ENCODE measurements at places on chromosomes 6 and 20.

DNA sequence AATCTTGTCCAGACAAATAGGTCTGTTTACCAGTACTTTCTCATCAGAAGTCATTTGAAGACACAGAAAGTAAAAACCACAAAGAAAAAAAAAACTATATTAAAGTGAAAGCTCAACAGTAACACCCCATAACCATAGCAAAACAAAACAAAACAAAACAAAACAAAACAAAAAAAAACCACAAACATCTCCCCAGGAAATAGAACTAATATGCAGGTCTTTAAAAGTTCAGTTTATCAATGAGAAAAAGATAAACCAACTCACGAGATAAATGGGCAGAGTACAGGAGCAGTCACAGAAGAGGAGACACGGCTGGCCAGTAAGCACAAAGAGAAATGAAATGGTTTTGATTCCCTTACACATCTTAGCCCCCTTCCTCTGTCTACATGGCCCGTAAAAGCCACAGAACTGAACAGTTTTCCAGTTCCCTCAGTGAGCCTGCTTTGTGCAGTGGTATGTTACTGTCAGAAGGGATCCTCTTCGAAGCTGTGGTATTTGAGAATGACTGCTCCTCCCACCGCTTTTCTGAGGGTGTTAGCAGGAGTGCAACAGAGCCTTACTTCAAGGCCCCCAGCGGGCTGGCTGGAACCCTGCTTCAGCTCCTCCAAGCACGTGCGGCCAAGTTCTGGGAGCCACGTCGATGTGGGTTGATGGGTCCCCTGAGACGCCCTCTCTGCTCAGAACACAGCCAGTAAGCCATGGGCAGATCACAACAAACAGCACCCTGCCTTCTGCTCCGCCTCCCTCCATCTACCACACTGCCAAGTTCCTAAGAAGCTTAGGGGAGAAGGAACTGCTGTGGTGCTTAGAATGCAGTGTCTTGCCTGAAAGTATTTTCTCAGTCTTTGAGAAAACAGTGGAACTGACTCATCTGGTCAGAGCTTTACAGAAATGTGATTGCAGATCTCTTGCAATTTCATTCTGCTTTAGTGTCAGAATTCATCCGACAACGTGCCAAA lies 14.0 kb downstream of the UST start:
- DNase-seq, result peak; percentile 58

GRCh38 chr6:170289951-170290295 lies 955 bp downstream of the DLL1 start:
- DNase-seq, result no peak

GRCh38 chr20:25039697-25040437 lies 18.1 kb downstream of the ACSS1 start:
- no peak for DNase-seq

GRCh38 chr6:142329486-142330113 lies 27.8 kb downstream of the ADGRG6 start:
- DNase-seq, result no peak

GRCh38 chr6:150511313-150511712 lies 88.4 kb upstream of the PLEKHG1 start:
- DNase-seq, result no peak

- DNase-seq, result no peak
These were observed 256 bp downstream of the CDK19 start for GRCh38 chr6:110815015-110815410.

DNA sequence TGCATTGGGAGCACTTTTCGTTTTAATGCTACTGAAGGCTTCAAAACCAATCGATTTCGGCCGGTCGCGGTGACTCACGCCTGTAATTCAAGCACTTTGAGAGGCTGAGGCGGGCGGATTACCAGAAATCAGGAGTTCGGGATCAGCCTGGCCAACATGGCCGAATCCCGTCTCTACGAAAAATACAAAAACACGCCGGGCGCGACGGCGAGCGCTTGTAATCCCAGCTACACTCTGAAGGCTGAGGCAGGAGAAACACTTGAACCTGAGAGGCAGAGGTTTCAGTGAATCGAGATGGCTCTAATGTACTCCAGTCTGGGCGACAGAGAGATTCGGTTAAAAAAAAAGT lies 58.4 kb downstream of the TRIM38 start:
- DNase-seq, result peak; percentile 72

GRCh38 chr20:63159826-63160640 lies 55.9 kb downstream of the YTHDF1 start:
- no peak for DNase-seq

DNA sequence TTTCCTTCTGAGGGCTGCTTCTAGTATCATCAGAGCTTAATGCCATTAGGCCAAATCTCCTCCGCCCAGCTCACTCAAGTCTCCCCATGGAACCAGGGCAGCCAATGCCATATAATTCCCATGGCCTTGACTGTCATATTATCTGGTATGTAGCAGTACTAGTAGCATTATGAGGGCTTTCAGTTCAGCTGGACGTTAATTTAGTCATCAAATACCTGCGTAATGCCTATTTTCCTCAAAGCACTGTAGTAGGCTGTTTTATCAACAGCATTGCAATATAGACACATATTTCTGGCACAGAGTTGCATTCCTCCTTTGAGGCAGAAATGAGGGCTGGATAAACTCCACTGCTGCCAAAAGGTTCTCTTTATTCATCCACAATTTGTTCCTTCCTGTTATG lies 1.7 kb downstream of the KCTD20 start:
- no peak for DNase-seq

- DNase-seq, result no peak
These were observed 78.4 kb upstream of the IYD start for GRCh38 chr6:150290429-150290828.

DNA sequence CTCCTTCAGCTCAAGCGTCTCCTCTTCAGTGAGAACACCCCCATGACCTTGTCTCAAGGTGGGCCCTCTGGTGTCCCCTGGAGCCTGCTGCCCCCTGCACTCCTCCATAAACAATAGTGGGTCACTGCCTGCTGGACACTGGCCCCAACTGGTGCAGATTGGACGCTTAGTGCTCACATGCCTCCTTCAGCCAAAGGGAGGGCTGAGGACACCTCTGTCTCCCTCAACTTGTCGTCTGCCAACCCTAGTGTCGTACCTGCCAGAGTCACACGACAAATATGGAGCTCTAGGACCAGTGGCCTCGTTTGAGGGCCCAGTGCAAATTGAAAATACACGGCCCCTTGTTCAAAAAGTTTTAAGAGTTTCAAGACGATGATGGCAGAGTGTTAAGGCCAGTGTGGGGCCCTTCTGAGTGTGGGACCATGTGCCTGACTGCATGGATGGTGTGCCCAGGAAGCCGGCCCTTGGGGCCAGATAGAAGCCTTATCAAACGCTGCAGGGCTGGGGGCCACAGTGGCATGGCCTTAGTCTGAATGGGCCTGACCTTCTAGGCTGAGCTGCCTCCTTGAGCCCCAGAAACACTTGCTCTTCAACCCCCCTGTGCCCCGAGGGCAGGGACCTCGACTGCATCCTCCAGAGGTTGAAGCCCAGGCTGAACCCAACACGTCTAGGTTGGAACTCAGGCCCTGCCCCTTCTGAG lies 20.1 kb downstream of the APCDD1L start:
- DNase-seq, result no peak

- DNase-seq, result no peak
These were observed 556.2 kb downstream of the CBLN4 start for GRCh38 chr20:55449091-55449490.

GRCh38 chr20:62795023-62795761 lies 1.1 kb upstream of the MRGBP start:
- peak; percentile 76 for DNase-seq

DNA sequence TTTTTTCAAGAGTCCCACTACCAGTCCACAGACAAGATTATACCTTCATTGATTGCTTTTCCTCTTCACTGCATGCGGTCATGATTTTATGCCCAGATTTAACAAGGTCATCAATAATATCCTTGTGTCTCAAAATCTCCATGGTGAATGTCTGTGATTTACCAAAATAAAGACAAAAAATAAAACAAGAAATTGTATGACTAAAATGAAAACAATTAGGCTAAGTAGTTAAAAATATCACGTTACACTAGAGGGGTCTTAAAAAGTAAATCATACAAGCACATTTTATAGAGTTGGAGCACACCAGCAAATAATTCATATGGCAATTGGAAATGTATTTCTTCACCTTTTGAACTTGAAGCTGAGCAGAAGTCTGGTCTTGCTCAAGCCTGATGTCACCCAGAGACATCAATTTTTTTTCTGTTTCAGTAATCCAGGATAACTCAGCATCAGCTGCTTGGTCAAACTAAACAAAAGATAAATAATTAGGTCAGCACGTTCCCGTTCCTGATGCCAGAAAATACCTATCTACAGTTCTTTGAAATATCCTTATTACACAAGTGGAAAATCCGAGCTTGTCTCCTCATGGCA lies 125.4 kb downstream of the DST start:
- no peak for DNase-seq

- no peak for DNase-seq
These were observed 22.7 kb upstream of the HIVEP1 start for GRCh38 chr6:11989386-11989785.

DNA sequence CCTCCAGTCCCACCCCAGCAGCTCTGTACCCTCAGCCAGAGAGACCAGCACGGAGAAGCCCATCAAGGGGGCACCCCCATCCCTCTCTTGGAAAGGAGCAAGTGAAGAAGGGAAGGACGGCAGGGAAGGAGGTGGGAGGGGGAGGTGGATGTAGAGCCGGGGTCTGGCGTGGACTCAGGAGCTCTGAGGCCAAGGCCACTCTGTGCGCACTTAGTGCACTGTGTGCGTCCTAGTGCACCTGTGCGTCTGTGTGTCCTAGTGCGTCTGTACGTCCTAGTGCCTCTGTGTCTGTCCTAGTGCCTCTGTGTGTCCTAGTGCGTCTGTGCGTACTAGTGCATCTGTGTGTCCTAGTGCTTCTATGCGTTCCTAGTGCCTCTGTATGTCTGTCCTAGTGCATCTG lies 54.2 kb downstream of the DSTN start:
- no peak for DNase-seq

GRCh38 chr6:139981066-139981624 lies 606.7 kb upstream of the CITED2 start:
- DNase-seq, result no peak

- peak; percentile 56 for DNase-seq
These were observed 174.2 kb downstream of the TSHZ2 start for GRCh38 chr20:53146201-53146891.

- DNase-seq, result no peak
These were observed 3.1 kb downstream of the RSPO3 start for GRCh38 chr6:127121637-127121960.

GRCh38 chr6:156590482-156590881 lies 186.7 kb upstream of the ARID1B start:
- no peak for DNase-seq

- DNase-seq, result no peak
These were observed 109.5 kb downstream of the LCA5 start for GRCh38 chr6:79427721-79428120.

GRCh38 chr6:28371706-28372451 lies 22.1 kb downstream of the ZKSCAN3 start:
- DNase-seq, result no peak

- DNase-seq, result no peak
These were observed 143.4 kb downstream of the CDC5L start for GRCh38 chr6:44530910-44531234.

DNA sequence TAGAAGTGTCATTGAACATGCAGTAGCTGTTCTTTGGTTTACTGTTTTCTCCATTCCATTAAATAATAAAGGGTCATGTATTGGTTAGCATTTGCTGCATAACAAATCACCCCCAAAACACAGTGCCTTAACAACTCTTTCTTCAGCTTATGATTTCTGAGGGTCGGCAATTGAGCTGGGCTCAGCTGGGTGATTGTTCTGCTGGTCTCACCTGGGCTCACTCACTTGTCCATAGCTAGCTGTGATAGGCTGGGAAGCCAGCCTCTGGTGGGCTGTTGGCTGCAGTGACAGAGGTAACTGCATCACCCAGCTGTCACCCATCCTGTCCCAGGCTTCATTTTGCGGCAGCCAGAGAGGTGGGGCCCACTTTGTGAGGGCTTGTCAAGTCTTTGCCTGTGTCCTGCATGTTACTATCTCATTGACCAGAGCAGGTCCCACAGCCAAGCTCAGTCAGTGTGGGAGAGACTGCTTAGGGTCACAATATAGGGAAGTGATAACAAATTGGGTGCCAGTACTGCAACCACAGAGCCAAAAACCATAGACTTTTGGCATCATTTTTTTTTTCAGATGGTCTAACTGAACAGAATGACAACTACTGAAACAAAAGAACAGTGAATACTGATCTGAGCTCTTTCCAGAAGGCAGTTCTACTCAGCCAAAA lies 76.9 kb downstream of the SYNDIG1 start:
- DNase-seq, result no peak

- peak; percentile 25 for DNase-seq
These were observed 50.3 kb upstream of the PREP start for GRCh38 chr6:105452924-105453756.

DNA sequence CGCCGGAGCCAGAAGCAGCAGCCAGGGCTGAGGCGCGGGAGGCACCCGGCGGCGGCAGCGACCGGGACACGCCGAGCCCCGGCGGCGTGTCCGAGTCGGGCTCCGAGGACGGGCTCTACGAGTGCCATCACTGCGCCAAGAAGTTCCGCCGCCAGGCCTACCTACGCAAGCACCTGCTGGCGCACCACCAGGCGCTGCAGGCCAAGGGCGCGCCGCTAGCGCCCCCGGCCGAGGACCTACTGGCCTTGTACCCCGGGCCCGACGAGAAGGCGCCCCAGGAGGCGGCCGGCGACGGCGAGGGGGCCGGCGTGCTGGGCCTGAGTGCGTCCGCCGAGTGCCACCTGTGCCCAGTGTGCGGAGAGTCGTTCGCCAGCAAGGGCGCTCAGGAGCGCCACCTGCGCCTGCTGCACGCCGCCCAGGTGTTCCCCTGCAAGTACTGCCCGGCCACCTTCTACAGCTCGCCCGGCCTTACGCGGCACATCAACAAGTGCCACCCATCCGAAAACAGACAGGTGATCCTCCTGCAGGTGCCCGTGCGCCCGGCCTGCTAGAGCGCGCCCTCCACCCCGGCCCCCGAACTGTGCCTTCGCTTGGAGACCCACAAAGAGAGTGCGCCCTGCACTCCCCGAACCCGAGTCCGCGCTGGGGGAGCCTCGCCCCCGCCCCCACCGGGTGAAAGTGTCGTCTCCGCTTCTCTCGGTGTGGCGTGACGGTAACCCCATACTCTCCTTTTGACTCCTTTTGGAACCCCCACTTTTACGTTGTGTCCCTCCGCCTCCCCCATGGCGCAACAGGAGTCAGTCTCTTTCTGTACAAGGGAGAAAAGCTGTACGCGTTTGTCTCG lies 1.6 kb downstream of the INSM1 start:
- peak; percentile 53 for DNase-seq

DNA sequence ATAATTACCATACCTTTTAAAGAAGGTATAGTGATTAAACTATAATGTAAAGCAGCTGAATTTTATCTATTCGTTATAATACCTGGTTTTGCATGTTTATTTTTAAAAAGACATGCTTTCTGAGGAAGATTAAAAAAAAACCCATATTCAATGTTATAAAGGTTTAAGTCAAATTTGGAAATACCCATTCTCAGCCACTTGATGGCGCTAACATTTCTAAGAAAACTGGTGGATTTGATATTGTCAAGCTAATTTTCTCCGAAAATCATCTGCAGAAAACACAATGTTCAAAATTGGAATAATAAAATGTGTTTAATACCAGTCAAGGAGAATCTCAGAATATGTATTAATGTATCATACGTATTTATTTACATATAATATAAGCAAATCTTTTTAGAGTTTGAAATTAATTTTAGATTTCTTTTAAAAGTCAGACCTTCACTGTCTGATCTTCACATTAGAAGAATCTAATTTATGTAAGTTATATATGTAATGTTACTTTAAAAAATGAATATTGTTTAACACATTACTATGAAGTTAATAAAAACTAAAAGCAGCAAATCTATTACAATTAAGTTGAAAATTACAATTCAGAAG lies 35.0 kb downstream of the SHPRH start:
- no peak for DNase-seq
